ENCODE measurements at places on chromosomes 13 and 19. TPM values are rescaled to one million over a fixed set of nuclear protein-coding genes. Genes with fewer than 3 reads are reported as not detected.

DNA sequence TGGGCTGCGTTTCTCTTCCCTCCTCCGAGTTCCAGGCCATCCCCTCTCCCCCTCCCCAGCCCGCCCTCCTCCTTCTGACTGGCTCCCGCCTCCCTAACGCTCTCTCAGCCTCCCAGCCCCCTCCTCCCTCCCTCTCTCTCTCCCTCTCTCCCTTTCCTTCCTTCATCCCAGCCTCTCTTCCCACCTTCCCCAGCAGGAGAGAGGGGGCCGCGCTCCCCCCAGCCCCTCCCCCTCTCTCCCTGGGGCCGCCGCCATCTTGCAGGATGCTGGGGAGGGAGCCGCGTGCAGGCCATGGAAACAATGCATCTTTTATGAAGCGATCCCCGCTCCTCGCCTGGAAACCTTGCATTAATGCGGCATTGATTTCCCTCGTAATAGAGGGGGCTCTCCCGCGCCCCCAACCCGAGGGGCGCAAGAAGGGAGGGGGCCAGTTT is 42.6 kb upstream of the ADGRL1 start:
- H3K36me3 ChIP-seq: no peaks in the 10 kb centered on the region

GRCh38 chr13:94322925-94323763 is 156.3 kb downstream of the DCT start:
- DNase-seq: no peak
- no peaks in the 10 kb centered on the region for H3K4me1 ChIP-seq
- H3K36me3 ChIP-seq: no peaks in the 10 kb centered on the region
- no peak overlapping the region for H3K4me3 ChIP-seq

- H3K36me3 ChIP-seq: no peaks in the 10 kb centered on the region
- peak overlapping the region; percentile 28 for H3K27ac ChIP-seq
- no peaks in the 10 kb centered on the region for H3K27me3 ChIP-seq
- no peak overlapping the region for H3K4me3 ChIP-seq
- peaks cover 22% of the 10 kb centered on the region for H3K4me1 ChIP-seq
- DNase-seq: peak; percentile 65
Observed at GRCh38 chr13:72253754-72254153, 386.8 kb upstream of the DACH1 start.

DNA sequence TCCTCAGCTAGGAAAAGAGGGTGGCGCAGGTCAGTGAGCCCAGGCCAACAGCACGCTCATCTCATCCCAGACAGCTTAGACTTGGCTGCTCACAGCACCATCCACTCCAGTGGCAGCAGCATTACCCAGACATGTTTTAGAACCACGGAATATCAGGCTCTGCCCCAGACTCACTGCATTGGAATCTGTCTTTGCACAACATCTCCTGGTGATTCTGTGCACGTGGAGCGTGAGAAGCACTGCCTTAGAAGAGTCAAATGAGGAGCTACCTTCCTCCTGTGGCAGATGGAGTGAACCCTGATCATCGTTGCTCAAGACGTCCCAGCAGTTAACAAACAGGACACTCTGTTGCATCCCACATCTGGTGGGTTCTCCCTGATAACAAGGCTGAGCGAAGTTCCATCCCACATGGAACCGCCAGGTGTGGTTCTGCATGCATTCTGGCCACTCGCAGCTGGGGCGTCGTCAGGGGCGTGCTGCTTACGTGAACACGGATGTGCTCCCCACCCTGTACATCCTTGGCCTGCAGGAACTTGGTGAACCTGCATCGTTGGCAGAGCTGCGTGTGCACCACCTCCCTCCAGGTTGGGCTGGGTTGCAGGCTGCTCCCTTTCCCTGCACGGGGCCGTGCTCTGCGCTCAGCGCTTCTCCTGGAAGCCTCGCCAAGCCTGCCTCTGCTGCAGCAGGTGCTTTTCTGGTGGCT is 25.2 kb upstream of the ATP11A start:
- H3K27me3 ChIP-seq: no peaks in the 10 kb centered on the region
- H3K27ac ChIP-seq: no peak overlapping the region
- no peak overlapping the region for H3K4me3 ChIP-seq
- no peaks in the 10 kb centered on the region for H3K36me3 ChIP-seq

DNA sequence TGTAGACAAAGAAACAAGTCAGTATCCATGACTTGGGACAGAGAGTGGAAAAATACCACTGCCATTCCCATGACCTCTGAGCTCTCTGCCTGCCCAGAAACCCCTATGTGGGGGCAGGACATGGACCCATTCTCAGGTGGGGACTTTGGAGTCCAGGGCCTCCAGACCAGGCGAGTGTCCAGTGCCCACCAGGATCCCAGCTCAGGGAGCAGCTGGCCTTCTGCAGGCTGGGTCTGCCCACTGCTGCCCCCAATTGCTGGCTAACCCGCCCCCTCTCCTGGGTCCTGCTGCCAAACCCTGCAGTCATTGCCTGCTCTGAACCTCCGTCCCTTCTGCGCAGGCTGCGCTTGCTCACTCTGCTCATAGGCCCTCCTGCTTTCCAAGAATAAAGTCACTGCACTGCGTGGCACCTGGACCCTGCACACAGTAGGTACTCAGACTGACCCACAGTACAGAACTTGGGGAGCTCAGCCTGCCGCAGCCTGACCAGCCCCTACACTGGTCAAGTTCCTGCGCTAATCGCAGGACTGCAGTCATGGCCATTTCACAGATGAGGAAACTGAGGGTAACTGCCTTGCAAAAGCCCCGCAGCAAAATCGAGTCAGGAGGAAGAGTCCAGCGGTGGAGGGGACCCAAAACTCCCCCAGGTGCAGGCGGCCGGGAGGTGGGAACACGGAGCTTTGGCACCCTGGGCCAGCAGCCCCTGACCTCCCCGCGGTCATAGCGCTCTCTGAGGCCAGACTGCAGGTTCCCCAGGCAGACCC is 774 bp downstream of the SLC7A10 start:
- no peak overlapping the region for H3K4me3 ChIP-seq
- peaks cover 24% of the 10 kb centered on the region for H3K27me3 ChIP-seq
- H3K27ac ChIP-seq: no peak overlapping the region
- H3K36me3 ChIP-seq: no peaks in the 10 kb centered on the region

GRCh38 chr13:43608400-43609137 is 178.2 kb downstream of the ENOX1 start:
- H3K4me3 ChIP-seq: no peak overlapping the region
- DNase-seq: no peak
- H3K36me3 ChIP-seq: no peaks in the 10 kb centered on the region
- no peaks in the 10 kb centered on the region for H3K4me1 ChIP-seq

GRCh38 chr19:315811-316210 is 24.6 kb upstream of the PLPP2 start:
- H3K4me3 ChIP-seq: no peak overlapping the region
- DNase-seq: no peak
- no peaks in the 10 kb centered on the region for H3K36me3 ChIP-seq
- H3K27me3 ChIP-seq: no peaks in the 10 kb centered on the region
- H3K4me1 ChIP-seq: no peaks in the 10 kb centered on the region
- no peak overlapping the region for H3K27ac ChIP-seq

GRCh38 chr19:46350029-46350757 is 3.3 kb downstream of the PPP5C start:
- no peak for DNase-seq
- H3K36me3 ChIP-seq: peaks cover 13% of the 10 kb centered on the region
- H3K4me1 ChIP-seq: peaks cover 12% of the 10 kb centered on the region
- no peak overlapping the region for H3K4me3 ChIP-seq
- peak overlapping the region; percentile 25 for H3K27ac ChIP-seq
- H3K27me3 ChIP-seq: no peaks in the 10 kb centered on the region

DNA sequence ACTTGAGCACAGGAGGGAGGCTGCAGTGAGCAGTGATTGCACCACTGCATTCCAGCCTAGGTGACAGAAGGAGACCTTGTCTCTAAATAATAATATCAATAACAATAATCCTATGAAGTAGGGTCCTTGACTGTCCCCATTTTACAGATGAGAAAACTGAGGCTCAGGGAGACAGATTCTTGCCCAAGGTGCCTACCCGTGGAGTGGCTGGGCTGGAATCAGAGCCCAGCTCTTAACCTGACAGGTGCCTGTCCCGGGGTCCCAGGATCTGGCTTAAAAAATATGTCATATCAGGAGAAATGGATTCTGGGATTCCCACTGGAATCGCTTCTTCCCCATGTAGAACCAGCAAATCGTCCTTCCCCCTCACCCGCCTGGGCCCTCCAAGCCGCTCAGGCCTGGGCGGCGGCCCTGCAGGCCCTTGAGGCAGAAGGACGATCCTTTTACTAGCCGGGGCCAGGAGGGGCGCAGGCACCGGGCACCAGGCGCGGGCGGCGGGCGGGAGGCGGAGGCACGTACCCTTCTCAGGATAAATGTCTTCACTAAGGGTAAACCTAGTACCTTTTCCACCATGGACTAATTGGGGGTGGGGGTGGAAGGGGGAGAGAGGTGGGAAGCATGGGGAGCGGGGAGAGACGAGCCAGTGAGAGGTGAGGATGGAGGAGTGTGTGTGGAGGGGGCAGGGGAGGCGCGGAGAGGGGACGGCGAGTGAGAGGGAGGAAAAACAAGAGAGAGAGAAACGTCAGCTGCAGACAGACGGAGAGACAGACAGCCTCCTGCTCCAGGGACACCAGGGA is 60.6 kb downstream of the COLGALT1 start:
- H3K27me3 ChIP-seq: no peaks in the 10 kb centered on the region
- H3K4me1 ChIP-seq: no peaks in the 10 kb centered on the region
- no peak overlapping the region for H3K27ac ChIP-seq

DNA sequence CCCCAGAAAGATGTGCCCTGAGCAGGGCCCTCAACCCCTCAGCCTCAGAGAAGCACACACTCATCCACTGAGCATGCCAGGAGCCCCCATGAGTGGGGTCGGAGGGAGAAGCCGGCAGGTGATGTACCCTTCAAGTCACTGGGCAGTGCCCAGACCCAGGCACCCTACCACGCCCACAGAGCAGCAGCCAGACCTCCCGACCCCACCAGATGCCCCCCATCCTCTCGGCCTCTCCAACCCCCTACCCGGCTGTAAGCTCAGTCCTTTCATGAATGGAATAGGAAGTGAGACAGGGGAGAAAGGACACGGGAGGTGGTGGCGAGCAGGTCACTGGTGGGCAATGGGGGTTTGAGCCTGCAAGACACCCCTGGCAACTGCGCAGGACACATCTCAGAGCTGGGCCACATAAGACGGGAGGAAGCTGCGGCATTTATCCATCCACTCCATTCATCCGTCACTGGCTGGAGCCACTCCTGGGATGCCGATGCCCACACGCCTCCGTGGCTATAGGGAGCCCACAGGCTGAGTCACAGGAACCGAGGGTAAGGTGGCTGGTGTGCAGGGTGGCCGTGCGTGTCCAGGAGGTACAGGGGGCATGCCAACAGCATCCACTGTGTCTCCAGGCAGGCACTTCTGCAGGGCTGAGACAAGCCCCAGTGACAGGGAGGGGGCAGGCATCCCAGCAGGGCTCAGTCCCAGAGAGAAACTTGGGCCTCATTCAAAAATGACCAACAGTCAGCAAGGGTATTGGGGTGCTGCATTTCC is 23.8 kb upstream of the VSTM2B start:
- no peak overlapping the region for H3K4me3 ChIP-seq
- H3K27me3 ChIP-seq: peaks cover 24% of the 10 kb centered on the region
- no peak for DNase-seq
- no peaks in the 10 kb centered on the region for H3K4me1 ChIP-seq
- H3K36me3 ChIP-seq: no peaks in the 10 kb centered on the region

DNA sequence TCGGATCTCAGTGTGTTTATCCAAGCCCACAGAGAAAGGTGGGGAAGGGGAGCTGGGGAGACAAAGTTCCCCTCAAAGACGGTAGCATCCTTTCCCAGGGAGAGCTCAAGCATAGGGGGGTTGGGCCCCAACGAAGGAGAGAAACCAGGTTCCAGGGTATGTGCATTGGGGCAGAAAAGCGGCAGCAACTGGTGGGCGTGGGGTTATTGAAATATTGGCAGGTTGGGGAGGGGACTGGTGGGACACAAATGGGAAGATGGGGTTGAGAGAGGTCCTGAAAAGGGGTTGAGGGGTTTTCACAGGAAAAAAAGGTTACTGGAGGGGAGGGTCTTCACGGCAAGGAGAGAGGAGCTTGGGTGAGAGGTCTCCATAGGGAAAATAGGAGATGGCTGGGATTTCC is 1.0 kb downstream of the ASF1B start:
- peaks cover 9% of the 10 kb centered on the region for H3K36me3 ChIP-seq
- peak overlapping the region; percentile 83 for H3K4me3 ChIP-seq
- no peak overlapping the region for H3K27ac ChIP-seq
- peaks cover 20% of the 10 kb centered on the region for H3K4me1 ChIP-seq

GRCh38 chr13:113561417-113562084 is 23.0 kb upstream of the TFDP1 start:
- no peak for DNase-seq
- H3K36me3 ChIP-seq: no peaks in the 10 kb centered on the region
- no peaks in the 10 kb centered on the region for H3K4me1 ChIP-seq
- H3K4me3 ChIP-seq: no peak overlapping the region

GRCh38 chr19:55437410-55437809 is 5.7 kb downstream of the SHISA7 start:
- DNase-seq: peak; percentile 83
- H3K36me3 ChIP-seq: no peaks in the 10 kb centered on the region
- no peaks in the 10 kb centered on the region for H3K4me1 ChIP-seq
- H3K27ac ChIP-seq: no peak overlapping the region

DNA sequence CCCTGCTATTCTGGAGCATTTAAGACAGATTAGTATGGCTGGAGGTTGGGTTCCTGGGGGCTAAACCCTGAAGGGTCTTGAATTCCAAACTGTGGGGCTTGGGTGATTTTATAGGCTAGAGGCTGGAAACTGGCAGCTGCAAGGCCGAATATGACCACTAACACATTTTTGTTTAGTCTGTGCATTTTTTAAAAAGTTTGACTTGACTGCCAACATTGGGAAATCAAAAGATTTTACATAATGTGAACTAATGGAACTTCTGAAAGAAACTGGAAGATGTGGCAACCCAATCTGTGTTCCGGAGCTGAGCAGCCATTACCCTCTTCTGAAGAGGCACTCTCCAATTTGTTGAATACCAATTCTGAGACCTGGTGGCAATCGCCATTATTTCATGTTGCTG is 5.1 kb downstream of the ZNF784 start:
- no peak overlapping the region for H3K27ac ChIP-seq
- H3K27me3 ChIP-seq: no peaks in the 10 kb centered on the region
- 0 out of 2 replicates have a peak, but pooled peaks cover 4% of the 10 kb centered on the region for H3K4me1 ChIP-seq
- no peaks in the 10 kb centered on the region for H3K36me3 ChIP-seq
- DNase-seq: no peak

GRCh38 chr13:106986033-106986484 is 418.1 kb upstream of the ARGLU1 start:
- no peak overlapping the region for H3K4me3 ChIP-seq
- H3K27ac ChIP-seq: no peak overlapping the region
- peaks cover 20% of the 10 kb centered on the region for H3K27me3 ChIP-seq
- no peak for DNase-seq
- no peaks in the 10 kb centered on the region for H3K4me1 ChIP-seq
- no peaks in the 10 kb centered on the region for H3K36me3 ChIP-seq

The PNMA8A gene
- total RNA-seq: not detected

The LHFPL6 gene
- total RNA-seq: 7.8 TPM

The MISP3 gene
- total RNA-seq: 7.8 TPM

The TRAPPC6A gene
- 23.2 TPM for total RNA-seq

The ZNF846 gene
- total RNA-seq: 10.9 TPM

The ERICH6B gene
- total RNA-seq: not detected

The OLFM4 gene
- not detected for total RNA-seq

The ANKLE1 gene
- 2.2 TPM for total RNA-seq

The RNF225 gene
- not detected for total RNA-seq

The CYP2B6 gene
- total RNA-seq: not detected

The ZNF91 gene
- 18.7 TPM for total RNA-seq
